ENCODE measurements at places on chromosomes 12 and 14.

DNA sequence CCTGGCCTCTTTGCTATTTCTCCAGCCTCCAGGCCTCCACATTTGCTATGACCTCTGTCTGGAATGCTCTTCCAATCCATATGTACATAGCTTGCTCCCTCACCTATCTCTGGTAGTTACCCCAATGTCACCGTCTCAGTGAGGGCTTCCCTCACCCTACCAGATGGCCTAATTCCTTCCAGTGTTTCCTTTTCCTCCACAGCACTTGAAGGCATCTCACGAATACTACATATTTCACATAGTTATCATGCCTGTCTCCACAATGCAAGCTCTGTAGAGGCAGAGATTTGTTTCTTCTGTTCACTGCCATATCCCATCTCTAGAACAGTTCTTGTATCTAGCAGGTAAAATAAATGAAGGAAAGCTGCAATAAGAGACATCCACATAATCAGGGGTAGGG, 21.3 kb upstream of the HSP90B1 start:
- no peak for DNase-seq

GRCh38 chr12:13390381-13390861, 193.9 kb downstream of the EMP1 start:
- DNase-seq = no peak

- no peak for DNase-seq
Measured at GRCh38 chr14:78259831-78260230, 89.7 kb downstream of the NRXN3 start.

- DNase-seq = no peak
Measured at GRCh38 chr14:103277931-103278330, 56.1 kb upstream of the EIF5 start.

GRCh38 chr12:52925717-52926595, 21.1 kb upstream of the KRT8 start:
- no peak for DNase-seq

- no peak for DNase-seq
Measured at GRCh38 chr12:118560733-118561132, 184.4 kb downstream of the SUDS3 start.

- no peak for DNase-seq
Measured at GRCh38 chr12:29376118-29376517, 4.9 kb downstream of the ERGIC2 start.

GRCh38 chr12:120237360-120238171, 28.0 kb downstream of the PXN start:
- DNase-seq = no peak

- DNase-seq = no peak
Measured at GRCh38 chr14:94388384-94389103, at the start of gene SERPINA1. SERPINA1 (minus strand) TSS chr14:94388602; CDS start chr14:94383237, 5,365 bp downstream.

GRCh38 chr14:100438678-100439592, 115.8 kb downstream of the SLC25A47 start:
- DNase-seq = no peak

DNA sequence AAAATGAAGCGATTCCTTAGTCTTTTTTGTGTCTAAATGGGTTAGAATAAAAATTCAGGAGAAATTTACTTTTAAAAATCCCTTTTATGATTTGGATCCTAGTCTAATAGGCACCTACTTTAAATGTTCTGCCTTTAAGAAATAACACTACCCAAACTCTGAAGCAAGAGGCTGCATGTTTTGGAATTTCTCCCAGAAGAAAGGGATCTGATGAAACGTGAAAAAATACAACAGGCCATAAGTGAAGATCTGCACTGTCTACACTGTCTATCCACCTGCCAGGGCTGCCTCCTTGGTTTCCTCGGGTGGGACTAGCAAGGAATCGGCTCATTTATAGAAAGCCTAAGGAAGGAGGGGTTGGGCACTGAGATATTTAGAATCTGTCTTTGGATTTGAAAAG, 22.1 kb downstream of the ACVR1B start:
- no peak for DNase-seq

DNA sequence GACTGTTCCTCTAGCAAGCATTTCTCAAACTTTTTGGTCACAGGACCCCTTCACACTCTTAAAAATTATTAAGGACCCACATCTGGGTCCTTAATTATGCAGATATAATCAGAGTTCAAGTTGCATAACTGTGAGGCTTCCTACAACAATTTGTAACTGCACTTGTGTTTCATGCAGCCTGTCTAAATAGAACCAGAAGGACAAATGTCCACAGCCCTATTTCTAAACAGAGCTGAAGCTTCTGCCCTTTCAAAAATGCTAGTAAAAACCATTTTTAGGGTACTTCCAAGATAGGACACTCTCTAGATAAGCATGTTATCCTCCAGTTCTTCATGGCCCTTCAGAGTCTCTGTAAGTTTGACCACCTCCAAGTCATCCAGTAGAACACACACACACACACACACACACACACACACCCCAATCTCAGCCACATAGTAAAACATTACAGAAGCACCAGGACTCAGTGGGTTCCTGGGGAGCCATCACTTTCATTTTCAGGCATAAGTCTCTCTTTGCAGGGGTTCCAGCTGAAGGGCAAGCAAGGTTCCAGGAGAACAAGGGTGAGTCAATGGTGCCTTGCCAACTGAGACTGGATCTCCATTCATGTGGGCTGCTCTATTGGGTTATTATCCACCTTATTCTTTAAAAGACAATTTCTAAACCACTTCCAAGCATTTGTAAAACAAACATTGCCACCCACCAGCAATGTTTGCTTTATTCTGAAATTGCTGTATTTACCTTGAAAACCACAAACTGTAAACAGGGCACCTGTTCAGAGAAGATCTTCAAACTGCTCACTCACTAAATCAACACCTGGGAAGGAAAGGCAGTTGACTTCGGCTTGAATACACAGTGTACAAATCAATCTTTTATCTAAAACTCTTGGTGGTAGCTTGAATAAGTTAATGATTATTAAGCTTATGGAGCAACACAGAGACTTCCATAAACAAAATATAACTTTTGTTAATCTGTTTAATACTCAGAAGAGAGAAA, 64.1 kb downstream of the ITPR2 start:
- no peak for DNase-seq

- DNase-seq = no peak
Measured at GRCh38 chr12:98845957-98846356, 200.9 kb downstream of the APAF1 start.

GRCh38 chr14:31545328-31545727, 15.9 kb upstream of the NUBPL start:
- no peak for DNase-seq

DNA sequence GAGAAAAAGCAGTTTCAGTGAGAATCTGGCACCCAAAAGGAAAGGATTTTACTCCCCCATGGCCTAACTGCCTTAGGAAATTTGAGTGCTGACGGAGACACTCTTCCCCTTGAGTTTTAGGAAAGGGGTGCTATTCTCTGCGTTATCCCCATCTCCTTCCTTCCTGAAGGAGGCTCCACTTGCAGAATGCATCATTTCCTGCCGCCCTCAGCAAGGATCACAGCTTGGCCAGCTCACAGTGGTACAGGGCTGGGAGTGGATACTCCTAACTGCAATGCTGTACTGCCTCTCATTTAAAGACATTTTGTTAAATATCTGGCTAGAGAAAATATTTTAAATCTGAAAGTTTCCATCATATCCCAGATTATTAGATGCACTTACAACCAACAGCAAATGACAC, 33.0 kb downstream of the RDH12 start:
- DNase-seq = no peak

- DNase-seq = no peak
Measured at GRCh38 chr12:42166501-42166900, 21.8 kb upstream of the GXYLT1 start.

GRCh38 chr12:6272300-6273204, 37.9 kb upstream of the PLEKHG6 start:
- no peak for DNase-seq

DNA sequence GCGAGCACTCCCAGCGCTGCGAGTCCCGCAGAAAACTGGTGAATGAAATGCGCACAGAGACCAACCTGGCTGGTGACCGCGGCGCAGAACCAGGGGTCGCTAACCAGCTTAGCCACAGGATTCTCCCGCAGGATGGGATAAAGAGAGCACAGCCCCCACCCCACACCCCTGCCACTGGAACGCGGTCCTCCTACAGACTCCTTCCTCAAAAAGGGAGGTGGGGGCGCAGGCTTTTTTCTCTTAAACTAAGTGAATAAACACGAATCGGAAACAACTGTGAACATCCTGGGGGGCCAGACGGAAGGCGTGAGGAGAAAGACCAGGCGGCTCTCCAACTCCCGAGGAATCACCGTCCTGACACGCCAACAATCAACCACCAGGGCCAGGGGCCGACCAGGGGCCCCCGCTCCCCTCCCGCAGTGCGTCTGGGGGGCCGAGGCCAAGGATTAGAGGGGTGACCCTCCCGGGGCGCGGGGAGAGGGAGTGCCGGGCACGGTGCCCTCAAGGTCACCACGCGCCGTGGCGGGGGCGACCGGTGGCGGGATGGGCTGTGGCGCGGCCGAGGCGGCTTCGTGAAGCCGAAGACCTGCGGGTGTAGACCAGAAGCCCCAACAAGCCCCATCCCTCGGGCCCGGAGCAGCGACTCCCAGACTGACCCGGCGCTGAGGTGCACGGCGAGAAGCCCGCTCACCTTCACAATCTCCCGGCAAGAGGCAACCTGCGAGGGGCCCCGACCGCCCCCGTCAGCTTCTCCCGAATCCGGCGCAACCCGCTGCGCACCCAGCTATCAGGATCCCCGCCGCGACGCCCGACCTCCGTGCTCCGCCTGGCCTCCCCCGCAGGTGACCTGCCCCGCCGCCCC, 704 bp downstream of the ATP2B1 start:
- DNase-seq = no peak

DNA sequence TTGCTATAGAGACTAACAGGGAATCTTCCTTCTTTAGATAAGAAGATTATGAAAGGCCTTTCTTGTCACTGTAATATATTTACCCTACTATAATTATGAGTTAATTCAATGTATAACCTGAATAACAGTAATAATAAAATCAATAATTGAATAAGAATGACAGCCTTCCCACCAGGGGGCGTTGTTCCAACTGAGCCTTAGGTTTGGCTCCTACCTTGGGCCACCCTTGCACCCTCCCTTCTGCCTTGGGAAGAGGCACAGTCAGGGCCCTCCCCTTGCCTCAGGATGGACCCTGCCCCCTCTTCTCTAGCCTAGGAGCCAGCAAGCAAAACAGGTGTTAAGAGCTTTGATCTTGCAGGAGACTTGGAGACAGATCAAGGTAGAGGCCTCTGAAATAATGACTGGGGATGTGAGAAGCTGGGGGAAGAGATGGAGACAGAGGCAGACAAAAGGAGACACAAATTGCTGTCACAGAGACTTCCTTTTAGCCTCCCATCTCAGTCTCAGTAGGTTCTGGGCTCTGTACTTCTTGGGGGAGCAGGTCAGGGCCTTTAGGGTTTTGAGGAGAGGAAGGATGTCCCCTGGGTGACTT, 40.1 kb upstream of the CISTR start:
- no peak for DNase-seq

DNA sequence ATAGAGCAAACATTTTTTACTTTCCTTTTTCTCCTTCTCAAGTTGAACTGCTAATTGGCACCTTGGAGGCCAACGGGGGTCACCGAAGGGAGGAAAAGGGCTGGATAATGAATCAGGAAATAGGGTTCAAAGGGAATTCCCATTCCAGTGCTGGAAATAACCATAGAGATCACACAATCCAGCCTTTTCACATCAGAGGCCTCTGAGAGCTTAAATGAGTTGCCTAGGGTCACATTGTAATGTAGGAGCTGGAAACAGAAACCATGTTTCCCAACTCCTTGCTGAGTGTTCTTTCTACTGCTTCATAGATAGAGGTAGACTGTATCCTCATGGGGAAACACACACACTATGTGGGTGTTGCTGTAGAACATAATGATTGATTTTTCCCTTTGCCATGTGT, 60.6 kb upstream of the DDHD1 start:
- no peak for DNase-seq

DNA sequence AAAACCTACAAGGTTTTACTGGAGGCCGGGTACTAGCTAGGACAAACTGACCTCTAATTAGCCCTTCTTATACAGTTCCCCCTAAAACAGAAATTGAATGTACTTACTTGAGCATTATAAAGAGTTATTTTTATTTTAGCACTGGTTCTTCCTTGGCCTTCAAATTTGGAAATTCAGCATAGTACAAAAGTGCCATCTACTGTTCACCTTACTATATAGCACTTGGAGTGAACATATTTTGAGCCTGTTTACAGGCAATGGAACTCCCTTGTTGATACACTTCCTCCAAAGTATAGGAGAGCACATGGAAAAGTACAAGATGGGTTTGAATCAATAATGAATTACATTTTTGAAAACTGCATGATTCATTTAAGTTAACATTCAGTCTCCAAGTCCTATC, 3.9 kb upstream of the POC1B start:
- no peak for DNase-seq

DNA sequence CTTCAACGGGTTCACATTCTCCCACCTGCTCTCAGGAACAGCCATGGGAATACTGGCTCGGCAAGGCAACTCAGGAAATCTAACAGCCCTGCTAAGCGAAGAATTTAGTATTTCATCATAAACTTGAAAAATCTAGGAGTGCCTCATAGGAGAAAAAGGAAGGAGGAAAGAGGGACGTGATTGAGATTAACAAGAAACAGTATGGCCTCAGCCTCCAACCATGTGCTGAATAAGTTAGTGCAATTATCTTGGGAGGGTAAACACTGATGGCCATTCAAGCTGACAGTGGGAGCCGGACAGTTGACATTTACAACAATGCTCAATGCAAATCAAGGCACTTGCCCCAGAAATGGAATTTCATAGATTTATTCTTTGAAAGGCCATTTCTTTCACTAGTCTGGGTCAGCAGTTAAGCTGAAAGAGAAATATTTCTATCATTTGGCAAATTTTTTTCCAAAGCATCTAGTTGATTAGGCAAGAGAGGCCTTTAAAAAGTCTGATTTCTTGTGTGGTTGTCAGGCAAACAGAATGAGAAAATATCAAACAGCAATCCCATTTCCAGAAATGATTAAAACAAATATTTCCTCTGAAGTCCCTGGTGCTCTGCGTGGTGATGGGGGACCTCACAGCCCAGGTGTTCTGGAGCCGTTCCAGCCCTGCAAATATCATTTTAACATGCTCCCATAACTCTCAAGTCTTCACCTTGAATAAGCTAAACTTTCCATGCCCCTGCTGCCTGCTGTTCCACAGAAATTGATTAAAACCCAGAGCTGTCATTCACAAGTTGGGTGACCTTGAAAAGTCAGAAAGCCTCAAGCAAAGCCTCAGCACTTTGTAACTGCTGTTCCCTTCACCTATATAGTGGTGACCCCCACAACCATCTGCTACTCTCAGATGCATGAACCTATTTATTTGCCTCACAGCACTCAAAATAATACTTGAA, 121.6 kb downstream of the PHLDA1 start:
- DNase-seq = no peak
